ENCODE measurements at places on chromosomes 6 and 20.

GRCh38 chr6:113777601-113778000 lies 79.5 kb upstream of the MARCKS start:
- DNase-seq = no peak

- DNase-seq = no peak
Observed at GRCh38 chr6:98828211-98828788, 6.1 kb upstream of the POU3F2 start.

DNA sequence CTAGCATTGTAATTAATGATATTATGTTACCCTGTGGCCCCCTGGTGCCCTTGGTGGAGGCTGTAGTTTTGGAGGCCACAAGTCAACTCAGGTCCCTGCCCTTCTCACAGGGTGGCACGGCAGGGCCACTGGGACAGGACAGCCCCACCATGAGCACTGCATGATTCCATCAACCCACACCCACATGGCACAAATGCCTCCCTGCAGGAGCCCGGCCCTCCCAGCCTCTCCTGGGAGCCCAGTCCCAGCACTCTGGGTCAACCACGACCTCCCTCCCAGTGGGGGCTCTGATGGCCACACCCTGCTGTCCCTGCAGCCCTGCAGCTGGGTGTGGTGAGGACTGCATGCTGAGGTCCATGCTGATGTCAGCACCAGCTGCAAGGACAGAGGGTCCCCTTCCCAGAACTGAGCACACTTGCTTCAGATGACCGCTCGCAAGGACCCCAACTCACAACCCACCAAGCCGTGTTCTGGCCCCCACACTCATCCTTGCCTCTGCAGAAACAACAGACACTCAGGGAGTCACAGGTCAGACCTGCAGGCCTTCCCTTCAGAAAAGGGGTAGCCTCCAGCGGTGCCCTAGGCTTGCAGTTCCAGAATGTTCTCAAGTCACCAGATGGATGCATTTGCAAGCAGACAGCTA lies 15.7 kb upstream of the CST7 start:
- DNase-seq = no peak

GRCh38 chr20:63844511-63844991 lies 13.5 kb upstream of the ZBTB46 start:
- DNase-seq = no peak

DNA sequence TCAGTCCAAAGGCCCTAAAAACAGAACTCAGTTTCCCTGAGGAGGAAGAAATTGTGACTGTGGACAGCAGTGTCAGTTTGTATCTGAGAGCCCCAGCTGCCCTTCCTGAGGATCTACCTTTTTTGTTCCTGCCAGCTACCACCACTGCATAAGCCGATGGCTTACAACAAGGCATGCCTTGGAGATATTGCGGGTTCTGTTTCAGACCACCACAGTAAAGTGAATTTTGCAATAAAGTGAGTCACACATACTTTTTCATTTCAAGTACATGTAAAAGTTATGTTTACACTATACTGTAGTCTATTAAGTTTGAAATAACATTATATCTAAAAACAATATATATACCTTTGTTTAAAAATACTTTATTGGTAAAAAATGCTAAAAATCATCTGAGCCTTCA lies 9.6 kb upstream of the CST3 start:
- no peak for DNase-seq

DNA sequence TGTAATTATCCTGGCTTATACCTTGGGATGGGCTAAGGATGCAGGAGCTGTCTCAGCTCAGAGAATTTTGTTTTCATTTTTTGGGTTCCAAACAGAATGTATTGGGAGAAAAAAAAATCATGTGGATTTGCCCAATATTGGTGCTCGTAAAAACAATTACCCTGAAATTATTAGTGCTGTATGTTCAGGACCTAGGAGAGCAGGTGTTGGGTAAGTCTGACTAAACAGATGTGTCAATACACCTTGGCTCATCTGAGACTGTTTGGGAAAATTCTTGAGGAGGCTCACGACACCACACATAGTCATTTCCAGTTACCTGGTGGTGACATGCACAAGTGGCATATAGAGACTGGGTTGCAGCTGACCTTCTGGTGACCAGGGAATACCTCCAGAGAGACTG lies 802.1 kb upstream of the FLRT3 start:
- no peak for DNase-seq

Data from stimulated activated CD4-positive, alpha-beta T cell treated with anti-CD3 and anti-CD28 coated beads, Interleukin-4, amount 100 ng/mL, for 24 hours (primary cell).